ENCODE measurements at places on chromosomes 4 and X.

DNA sequence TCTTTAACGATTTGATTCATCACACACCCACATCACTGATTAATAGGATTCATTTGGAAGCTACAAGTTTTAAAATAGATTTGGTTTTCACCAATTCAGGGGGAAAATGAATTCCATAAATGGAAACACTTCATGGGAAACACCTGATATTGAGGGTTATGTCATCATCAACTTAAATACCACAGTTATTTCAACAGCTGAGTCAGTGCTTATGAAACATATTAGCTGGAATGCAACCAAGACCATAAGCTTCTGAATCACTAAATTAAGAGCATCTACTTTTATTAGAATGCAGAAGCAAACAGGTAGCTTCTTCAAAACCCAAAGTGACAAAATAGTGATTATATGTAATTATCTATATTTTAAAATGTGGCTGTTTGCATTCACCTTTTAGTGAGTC is 207.8 kb upstream of the DCAF8L1 start:
- DNase-seq = no peak

- no peak for DNase-seq
Measured at GRCh38 chr4:99219479-99219878, 433 bp upstream of the ADH6 start.

- no peak for DNase-seq
Measured at GRCh38 chr4:105623099-105623498, 70.7 kb downstream of the ARHGEF38 start.

DNA sequence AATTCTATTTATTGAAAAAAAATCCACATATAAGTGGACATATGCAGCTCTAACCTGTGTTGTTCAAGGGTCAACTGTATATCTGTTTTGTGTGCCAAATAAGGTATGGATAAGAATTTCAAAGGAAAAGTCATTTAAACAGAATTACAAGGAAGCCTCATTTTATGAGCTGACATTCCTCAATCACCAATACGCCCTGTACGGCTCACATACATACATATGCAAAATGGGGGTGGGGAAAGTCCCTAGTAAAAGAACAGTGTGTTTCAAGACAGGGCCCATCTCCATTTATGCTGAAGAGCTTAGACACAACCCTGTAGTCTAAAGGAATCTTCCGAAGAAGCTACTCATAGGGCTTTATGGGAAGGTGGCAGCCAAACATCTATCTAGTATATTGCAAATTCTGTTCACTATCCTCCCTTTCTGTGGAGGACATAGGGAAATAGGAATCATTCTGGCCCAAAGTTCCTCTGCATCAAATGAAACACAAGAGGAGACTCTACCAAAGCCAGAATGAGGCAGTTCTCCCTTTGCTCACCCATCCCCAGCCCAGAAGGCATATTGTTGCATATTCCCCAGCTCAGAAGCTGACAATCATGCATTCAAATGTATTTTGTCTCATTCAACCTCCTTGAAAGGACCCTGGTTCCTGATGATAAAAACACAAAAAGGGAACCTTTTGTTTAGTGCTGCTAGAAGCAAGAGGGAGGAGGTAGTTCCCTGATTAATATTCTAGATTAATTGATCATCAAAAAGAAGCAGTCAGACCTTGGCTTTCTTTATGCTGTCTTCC is 13.7 kb upstream of the ZBTB33 start:
- DNase-seq = no peak

DNA sequence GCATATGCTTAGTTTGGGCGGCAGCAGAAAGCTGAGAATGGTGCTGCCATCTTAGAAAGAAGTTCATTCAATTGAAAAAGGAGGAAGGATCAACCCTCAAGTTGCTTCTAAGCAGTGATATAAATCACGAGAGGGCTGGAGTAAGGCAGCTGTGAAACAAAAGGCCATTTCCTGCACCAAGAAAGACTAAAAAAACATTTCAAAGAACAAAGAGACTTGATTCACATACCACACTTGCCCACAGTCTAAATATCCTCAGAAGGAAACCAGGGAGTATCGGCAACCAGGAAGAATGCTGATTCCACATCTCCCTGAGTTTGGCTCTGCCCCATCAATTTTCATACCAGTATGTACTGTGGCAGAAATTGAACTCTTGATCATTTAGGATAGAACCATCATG is 240.1 kb downstream of the OPHN1 start:
- no peak for DNase-seq

DNA sequence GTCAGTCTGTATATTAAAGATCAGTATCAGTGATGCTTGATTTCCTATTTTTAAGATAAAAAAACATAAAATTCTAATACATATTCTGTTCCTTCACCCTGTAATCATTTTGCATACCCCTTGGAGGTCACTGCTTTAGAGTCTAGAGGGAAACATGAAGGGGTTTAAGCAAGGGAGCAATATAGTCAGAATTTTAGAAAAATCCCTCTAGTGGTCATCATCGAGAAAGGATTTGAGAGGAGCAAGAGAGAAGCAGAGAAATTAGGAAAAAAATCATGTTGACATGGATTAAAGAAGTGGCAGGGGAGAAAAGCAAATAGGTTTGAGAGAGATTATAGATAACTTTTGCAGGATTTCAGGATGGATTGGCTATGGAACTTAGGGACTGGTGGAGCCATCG is 11.1 kb downstream of the APEX2 start:
- DNase-seq = no peak

GRCh38 chr4:117831060-117831683 is 203.1 kb upstream of the NDST3 start:
- DNase-seq = no peak

- DNase-seq = no peak
Measured at GRCh38 chr4:150090836-150091235, 12.6 kb downstream of the DCLK2 start.

DNA sequence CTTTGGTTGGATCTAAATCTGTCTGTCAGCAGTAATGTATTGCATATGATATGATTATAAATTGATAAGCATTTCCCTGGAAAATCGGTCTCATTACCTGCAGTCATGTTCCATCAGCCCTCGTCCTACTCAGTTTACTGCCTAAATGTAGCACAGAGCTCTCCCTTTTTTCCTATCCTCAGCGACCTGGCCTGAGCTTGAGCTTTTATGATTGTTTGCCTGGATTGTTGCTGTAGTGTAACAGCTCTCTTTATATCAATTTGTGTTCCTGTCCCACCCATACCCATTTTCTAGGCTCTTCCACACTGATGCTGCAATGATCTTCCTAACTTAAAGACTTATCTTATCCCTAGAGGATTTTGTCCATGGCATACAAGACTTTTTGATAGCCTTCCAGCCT is 95.7 kb downstream of the FRAS1 start:
- no peak for DNase-seq

GRCh38 chr4:121484633-121485032 is 103.8 kb upstream of the QRFPR start:
- no peak for DNase-seq

DNA sequence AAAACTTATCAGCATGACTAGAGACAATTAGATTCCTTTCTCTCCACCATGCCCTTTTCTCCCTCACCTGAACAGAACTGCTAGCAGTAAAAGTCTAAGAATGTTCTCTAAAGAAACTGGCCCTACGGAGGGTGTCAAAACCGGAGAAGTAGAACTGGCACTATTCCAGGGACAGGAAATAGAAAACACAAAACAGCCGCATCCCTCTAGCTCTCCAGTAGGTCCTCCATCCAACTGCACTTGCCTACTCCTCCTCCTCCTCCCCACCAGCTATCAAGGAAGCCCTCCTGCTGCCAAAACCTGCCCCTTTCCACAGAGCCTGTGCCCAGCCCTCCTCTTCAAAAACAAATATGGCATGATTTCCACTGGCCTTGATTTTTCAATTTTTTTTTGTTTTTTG is 28.4 kb downstream of the FUNDC1 start:
- no peak for DNase-seq

DNA sequence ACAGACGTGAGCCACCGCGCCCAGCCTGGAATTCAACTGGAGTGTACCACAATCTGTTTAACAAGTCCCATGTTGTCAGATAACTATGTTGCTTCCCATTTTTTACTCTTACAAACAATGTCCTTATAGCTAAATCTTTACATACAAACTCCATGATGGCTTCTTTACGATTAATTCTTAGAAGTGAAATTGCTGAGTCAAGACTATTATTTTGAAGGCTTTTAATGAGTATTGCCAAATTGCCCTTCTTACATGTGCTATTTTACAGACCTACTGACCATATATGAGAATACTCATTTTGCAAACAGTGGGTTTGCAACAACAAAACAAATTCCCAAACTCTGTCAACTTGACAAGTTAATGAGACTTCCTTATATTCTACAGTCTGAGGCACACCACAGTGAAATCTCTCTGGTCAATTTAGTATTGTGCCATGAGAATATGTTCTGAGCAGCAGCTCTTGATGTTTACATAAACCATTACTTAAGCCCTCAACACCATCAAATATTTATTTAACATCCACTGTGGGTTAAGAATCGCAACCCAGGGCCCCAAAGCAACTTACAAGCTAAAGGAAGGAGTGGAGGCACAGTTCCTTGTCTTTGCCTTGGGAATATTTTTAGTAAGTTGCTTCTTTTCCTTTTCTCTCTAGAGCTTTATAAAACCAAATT is 128.5 kb downstream of the SPRY1 start:
- DNase-seq = no peak

DNA sequence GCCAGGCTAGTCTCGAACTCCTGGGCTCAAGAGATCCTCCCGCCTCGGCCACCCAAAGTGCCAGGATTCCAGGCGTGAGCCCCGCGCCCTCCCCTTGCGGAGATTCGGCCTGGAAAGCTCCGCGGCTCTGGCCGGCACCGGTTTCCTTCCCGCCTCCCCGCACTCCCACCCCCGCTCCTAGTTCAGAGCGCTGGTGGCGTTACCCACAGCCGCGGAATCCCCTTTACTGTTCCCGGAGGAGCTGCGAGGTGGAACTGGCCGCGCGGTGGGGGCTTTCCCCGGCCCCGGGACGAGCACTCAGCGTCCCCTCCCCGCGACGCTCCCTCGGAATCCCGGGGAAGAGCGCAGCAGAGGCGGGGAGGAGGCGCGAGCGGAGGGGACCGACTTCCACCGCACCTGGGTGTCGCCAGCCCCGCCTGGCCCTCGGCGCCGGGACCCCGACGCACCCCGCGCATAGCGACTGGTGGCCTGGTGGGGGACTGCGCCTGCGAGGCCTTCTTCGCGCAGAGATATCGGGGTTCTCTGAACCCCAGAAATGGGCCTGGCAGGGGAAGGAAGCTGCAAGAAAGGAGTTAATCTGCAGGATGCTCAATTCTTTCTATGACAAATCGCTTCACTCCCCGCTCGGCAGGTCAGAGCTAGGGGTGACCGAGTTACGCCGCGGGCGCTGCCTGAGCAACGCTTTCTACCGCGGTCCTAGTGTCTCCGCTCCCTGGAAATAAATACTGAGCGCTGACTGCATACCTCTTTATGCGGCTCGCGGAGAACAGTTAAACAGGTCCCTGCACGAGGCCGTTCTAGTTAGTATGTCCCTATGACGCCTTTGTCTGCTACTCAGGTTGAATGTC is 14.6 kb upstream of the SLC25A4 start:
- DNase-seq = no peak
